Upper lobe of right lung (tissue), 1 donor: ENCODE measurements at places on chromosomes 7 and 10. TPM values are rescaled to one million over a fixed set of nuclear protein-coding genes. Genes with fewer than 3 reads are reported as not detected.

DNA sequence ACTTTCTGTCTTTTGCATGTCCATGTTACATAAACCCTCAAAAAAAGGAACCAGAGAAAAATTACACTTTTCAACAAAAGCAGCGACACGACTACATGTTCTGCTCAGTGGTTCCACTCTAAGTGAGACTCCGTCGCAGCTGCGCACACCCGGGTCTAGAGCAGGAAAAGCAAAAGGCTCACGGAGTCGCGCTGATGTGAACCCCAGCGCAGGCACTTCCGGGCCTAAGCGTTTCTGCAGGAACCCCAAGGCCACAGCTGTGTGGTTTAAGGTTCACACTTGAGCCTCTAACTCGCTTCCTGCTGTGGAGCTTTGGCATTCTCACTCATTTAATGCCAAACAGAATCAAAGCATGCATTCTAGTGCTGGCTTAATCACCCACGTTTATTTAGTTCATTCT lies 240.3 kb downstream of the DNAJB6 start:
- peak; percentile 23 for DNase-seq

IKZF1 gene
- total RNA-seq: 41.4 TPM

GRCh38 chr7:149448961-149449360 lies 11.9 kb downstream of the ZNF777 start:
- DNase-seq: no peak

DNA sequence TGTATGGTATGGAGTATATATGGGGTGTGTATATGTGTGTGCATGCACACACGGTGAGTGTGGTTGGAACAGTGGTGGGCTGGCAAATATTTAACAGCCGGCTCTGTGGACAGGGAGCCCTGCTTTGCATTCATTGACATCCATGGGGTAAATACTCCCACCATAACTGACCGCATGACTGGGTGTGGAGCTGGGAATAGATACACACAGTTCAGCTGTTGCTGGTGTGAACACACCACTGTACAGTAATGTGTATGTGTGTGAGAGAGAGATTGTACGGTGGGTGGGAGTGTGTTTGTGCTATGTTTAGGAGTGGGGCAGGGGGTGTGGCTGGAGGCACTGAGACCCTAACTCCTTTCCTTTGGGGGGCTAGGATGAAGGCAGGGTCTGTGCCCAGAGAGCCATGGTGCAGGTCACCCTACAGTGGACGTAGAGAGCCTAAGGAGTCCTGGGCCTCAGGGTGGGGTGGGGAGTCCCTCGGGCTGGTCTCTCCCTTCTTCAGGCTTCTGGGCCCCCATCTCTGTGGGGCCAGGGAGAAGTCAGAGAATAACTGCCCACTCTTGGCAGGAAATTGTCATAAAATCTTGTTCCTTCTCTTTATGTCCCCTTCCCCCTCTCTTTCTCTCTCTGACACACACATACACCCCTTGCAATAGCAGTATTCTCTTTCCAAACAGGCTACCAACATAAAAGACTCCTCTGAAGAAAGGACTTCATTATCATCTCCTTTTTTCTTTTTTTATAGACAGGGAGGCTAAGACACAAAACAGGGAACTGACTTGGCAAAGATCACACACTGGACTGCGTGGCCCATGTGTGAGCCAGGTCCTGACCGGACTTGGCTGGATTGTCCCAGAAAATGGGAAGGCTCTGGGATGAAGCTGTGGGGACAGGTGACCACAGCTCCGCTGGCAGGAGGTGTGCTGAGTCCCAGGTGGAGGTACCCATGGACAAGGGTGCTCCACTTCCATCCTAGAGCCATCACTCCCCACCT lies 3.2 kb downstream of the SFRP5 start:
- no peak for DNase-seq

LGI1 gene
- total RNA-seq: not detected

GRCh38 chr7:139271718-139272628 lies 40.9 kb downstream of the UBN2 start:
- no peak for DNase-seq

GRCh38 chr10:71257319-71257997 lies 45.1 kb downstream of the UNC5B start:
- no peak for DNase-seq

GRCh38 chr7:28654110-28654509 lies 241.8 kb downstream of the CREB5 start:
- DNase-seq: no peak

ATRNL1 gene
- total RNA-seq: 0.93 TPM

DNA sequence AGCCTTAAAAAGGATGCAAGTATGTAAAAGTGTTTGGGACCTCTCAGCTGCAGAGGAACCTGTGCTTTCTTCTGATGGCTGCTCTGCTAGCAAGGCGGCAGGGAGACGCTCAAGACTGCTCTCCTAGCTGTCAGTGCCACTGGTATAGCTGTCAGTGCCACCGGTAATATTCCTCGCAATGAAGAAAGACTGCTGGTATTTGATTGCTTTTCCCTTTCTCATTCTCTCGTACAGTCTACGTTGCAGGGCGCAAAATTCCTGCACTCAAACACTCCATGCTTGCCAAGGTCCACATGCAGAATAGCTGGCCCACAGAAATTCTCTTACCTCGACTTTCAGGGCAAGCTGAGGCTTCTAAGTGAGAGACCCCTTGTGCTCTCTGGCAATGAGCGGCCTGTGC lies 432.6 kb upstream of the KLF6 start:
- DNase-seq: no peak

EGR2 gene
- 41.4 TPM for total RNA-seq

- DNase-seq: no peak
Measured at GRCh38 chr7:139893461-139893860, 64.4 kb downstream of the TBXAS1 start.

PDK4 gene
- 156 TPM for total RNA-seq

FAM221A gene
- 9.0 TPM for total RNA-seq

GRCh38 chr7:3043544-3044371 lies at the start of gene CARD11:
Gene CARD11, minus strand, starts transcription at chr7:3043867. Its CDS starts 85,361 bp downstream, at chr7:2958506.
- no peak for DNase-seq

- DNase-seq: no peak
Measured at GRCh38 chr7:12719981-12720865, 32.8 kb downstream of the ARL4A start.

GRCh38 chr7:22447762-22448161 lies 52.2 kb downstream of the STEAP1B start:
- no peak for DNase-seq

DNA sequence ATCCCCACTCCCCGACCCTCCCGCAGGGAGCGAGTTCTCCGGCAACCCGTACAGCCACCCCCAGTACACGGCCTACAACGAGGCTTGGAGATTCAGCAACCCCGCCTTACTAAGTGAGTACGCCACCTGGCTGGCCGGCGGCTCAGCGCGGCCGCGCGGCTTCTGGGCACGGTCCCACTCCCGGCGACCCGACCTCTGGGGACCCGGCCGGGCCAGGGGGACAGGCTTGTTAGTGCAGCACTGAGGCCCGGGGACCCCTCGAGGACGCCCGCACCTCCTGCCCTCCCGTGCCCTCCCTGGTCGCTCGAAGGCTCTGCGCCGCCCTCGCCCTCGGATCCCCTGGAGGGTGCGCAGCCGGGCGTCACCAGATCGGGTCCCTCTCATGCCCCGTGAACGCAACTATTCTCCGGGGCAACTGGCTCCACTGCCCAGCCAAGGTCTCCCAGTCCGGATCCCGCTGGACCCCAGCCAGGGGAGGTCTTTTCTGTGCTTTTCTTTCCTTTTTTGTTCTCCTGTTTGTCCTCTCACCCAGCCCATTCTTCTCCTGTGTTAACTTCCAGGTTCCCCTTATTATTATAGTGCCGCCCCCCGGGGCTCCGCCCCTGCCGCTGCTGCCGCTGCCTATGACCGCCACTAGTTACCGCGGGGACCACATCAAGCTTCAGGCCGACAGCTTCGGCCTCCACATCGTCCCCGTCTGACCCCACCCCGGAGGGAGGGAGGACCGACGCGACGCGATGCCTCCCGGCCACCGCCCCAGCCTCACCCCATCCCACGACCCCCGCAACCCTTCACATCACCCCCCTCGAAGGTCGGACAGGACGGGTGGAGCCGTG lies 81.8 kb downstream of the PAX2 start:
- DNase-seq: no peak

- DNase-seq: no peak
Measured at GRCh38 chr7:101701153-101701794, 72.2 kb upstream of the MYL10 start.

- no peak for DNase-seq
Measured at GRCh38 chr7:114088470-114088940, 169.7 kb upstream of the PPP1R3A start.

DNA sequence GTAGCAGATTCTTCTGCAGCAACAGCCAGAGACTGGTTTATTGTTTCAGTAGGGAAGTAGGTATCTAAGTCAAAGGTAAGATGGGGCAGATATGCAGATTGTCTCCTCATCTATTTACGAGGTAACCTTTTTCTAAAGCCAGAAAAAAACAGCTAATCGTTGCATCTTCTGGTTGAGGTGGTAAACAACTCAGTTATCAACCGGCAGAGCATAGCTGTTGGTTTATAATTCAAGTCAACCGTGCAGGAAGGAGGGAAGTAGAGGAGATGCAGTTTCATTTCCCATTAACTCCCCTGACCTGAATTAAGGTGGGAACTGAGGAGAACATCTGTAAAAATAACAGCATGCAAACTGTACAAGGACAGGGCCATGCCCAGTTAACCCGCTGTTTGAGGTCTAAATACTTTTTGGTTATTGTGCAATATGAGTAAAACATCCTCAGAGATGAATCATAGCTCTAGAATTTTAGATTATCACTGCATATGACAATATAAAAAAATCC lies 156.5 kb upstream of the ITGB1 start:
- no peak for DNase-seq

SFMBT2 gene
- 16.1 TPM for total RNA-seq

MRPS17 gene
- 12.6 TPM for total RNA-seq

GRCh38 chr10:133245439-133246235 lies 8.0 kb downstream of the VENTX start:
- no peak for DNase-seq

MNX1 gene
- total RNA-seq: 0.93 TPM

DNA sequence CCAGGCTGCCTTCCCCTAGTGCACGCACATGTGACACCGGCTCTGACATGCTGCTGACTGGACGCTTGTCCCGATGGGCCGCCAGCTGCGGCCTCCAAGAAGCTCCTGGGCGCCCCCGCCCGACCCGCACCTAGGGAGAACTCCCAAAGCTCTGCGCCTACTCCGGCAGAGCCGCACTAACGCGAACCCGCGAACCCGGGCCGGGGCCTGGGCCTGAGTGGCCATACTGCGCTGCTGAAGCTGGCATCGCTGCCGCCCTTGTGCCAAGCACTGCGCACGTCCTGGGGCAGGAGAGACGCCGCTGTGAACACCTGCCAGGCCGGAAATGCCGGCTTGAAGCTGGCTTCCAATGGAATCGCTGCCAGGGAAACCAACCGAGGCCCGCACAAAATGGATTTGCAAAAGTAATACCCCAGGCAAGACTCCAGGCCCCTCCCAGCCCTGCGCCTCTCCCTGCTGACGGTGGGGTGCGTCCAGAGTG lies 85.1 kb downstream of the WASHC2A start:
- DNase-seq: peak; percentile 63

DNA sequence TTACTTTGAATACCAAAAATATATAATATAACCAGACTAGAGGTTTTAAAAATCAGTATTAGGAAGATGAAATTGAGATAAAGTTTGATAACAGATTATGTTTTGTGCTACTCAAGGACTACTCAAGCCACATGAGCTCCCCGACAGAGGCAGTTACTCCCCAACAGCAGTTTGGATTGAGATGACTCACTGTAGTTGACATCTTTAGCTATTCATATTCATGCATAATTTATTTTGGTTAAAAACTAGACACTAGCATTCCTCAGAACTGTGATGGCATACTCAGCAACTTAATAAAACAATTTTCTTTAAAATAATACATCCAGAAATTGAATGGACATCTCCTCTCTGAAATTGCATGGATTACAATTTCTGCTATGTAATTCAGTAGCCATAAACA lies 19.6 kb downstream of the PCLO start:
- DNase-seq: no peak

VAX1 gene
- not detected for total RNA-seq

MOGAT3 gene
- not detected for total RNA-seq

GRCh38 chr7:158947627-158948026 lies 91.3 kb downstream of the DYNC2I1 start:
- no peak for DNase-seq

DNA sequence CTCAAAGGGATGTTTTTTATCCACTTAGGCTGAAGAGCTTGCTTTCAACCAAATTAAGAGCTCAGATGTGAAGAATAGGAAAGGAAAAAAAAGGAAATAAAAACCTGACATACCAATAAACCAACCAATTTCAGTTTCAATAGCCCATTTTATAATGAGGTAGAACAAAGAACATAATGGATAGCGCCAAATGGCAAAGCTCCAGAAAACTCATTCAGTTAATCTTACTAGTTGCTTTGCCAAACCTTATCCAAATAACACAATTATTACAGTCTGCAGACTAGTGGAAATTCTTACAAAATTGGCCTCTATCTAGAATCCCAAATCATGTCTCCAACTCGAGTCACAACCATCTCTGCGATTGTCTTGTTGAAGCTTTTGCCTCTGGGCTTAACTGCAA lies 337.0 kb downstream of the CRPPA start:
- no peak for DNase-seq

DNA sequence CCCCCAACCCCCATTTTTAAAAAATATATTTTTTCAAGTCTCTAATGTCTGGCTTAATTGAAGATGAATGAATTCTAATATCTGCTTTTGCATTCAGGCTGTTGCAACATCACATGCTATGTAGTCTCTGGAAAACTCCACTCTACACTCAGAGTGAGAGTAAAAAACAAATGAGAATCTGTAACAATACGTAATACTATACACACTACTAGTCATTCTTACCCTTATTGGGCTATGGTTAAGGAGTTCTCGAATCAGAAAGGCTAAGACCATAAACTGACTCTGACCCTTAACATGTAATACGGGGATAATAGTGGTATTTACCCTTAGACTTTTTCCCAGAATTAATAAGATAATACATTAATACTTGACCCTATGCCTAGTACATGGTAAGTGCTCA lies 42.9 kb upstream of the TMEM168 start:
- no peak for DNase-seq

DNA sequence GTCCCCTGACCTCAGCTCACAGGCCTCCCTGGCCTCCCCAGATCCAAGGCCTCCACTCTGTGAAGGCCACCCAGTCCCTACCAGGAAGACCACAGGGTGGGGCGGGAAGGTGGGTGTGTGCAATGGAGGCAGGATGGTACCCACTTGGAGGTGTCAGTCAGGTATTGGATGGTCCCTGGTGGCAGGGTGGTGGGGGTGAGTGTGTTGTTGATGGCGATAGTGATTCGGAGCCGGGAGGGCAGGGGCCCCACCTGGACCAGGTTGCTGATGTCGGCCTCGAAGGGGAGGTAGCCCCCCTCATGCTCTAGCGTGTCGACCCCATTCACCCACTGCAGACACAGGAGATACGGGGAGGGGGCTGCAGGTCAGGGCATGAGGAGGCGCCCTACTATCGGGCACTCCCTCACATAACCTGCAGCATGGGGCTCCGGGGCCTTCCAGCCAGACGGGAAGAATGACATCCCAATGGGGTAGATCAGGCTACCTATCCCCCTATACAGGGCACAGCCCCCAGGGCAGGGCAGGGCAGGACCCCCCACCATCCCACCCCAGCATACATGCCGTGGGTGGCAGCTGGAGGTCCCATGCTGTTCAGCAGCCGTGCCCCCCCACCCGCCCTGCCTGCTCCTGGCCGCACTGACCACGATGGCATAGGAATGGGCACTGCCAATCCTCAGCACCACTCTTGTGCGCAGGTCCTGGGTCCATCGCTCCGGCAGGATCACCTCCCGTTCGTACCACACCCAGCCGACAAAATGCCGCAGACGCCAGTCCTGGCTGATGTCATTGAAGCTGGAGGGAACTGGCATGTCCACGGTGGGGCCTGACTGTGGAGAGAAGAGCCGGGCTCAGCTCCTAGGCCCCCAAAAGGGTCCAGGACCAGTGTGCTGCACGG lies 2.2 kb downstream of the GUSB start:
- DNase-seq: peak; percentile 61

GRCh38 chr7:43869006-43869866 lies at the start of gene MRPS24:
Gene MRPS24, minus strand, starts transcription at chr7:43869517. Its CDS starts 22 bp downstream, at chr7:43869495.
- DNase-seq: peak; percentile 98
